ENCODE measurements at places on chromosomes 3 and 15.
A peak's percentile ranks its signal among the peaks of the same experiment; 100 is the strongest.

- no peak for DNase-seq
Observed at GRCh38 chr15:100115066-100115710, 226.6 kb downstream of the ADAMTS17 start.

- no peak for DNase-seq
Observed at GRCh38 chr3:176937541-176937940, 259.7 kb downstream of the TBL1XR1 start.

- DNase-seq, result no peak
Observed at GRCh38 chr3:106826791-106827311, 550.4 kb upstream of the CCDC54 start.

DNA sequence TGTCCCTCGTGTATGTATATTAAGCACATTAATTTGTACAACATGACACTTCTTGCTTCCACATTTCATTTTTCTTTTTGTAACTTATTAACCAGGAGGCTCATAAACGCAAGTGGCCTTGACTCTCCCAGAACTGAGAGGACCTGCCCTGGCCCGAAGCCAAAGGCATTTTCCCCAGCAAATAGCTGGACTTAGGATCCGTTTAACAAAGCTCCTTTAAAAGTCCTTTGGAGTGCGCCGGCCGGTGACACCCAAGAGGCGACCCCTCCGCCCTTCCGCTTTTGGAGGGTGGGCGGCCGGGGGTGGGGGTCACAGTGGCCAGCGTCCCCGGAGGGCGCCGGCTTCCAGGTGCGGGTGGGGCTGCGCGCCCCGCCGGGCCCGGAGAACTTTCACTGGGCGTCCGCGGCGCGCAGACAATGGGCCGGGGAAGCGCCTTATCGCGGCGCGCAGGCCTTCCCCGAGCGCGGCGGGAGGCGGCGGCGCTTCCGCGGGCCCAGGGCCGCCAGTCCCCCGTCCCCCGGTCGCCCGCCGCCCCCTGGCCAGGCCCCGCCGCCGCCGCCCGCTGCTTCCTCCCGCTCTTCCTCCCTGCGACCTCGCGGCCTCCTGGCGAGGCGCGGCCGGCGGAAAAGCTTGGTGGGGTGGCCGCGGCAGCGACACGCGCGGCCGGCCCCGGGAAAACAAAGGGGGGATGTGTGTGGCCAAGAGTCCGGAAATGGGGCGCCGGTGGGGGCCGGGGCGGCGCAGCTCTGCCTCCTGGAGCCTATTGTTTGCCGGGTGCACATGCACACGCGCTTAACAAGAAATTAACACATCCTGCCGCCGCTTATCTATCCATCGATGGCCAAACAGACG, 613.4 kb downstream of the MCTP2 start:
- peak; percentile 54 for DNase-seq

DNA sequence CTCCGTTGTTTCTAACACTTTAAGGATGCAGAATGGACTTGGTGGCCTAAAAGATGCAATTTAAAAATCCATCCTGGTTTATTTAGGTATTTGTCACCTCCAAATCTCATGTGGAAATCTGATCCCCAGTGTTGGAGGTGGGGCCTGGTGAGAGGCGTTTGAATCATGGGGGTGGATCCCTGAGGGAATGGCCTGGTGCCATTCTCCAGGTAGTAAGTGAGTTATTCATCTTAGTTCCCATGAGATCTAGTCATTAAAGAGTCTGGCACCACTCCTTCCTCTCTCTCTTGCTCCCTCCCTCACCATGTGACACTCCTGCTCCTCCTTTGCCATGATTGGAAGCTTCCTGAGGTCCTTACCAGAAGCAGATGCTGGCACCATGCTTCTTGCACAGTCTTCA, 339.1 kb downstream of the NTRK3 start:
- no peak for DNase-seq

DNA sequence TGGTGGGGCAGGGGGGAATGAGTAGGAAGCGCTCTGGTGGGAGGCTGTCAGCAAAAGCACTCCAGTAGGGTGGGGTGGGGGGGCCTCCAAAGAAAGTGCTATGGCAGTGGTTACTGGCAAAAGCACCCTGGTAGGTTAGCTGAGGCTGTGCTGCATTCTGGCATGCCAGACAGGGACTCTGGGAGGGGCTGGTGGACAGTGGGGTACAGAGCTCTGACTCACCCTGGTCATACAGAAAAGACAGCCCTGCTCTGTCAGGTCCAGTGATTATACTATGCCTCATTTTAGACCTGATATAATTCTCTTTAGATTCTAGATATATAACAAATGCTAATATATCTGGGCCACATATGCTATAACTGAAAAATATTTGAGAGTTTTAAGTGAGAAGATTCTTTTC, 82.8 kb upstream of the CPNE4 start:
- no peak for DNase-seq

GRCh38 chr15:31217067-31217466, 109.6 kb upstream of the KLF13 start:
- DNase-seq, result no peak

DNA sequence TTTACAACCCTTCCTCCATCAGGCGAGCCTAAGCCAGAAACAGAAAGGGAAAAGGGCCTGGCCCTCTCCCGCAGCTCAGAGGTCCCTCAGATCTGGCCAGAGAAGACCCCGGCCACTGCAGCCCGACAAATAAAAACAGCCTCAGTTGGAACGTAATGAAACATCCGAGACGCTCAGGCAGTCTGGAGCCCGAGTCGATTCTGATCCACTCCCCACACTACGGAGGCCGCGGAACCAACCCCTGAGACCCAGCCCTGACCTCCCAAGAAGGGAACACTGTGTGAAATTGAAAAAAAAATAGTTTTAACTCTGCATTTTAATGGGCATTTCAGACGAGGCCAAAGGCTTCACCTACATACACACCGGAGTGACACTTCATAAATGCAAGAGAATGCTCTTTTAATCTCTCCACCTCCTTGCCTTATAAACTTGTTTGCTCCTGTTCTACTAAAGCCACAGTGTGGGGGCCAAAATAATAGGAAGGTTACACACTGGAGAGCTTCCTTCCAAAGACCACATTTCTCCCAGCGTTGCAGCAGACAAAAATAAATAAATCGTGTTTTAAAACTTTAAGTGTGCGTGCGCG, 3.7 kb downstream of the MEIS2 start:
- DNase-seq, result no peak

DNA sequence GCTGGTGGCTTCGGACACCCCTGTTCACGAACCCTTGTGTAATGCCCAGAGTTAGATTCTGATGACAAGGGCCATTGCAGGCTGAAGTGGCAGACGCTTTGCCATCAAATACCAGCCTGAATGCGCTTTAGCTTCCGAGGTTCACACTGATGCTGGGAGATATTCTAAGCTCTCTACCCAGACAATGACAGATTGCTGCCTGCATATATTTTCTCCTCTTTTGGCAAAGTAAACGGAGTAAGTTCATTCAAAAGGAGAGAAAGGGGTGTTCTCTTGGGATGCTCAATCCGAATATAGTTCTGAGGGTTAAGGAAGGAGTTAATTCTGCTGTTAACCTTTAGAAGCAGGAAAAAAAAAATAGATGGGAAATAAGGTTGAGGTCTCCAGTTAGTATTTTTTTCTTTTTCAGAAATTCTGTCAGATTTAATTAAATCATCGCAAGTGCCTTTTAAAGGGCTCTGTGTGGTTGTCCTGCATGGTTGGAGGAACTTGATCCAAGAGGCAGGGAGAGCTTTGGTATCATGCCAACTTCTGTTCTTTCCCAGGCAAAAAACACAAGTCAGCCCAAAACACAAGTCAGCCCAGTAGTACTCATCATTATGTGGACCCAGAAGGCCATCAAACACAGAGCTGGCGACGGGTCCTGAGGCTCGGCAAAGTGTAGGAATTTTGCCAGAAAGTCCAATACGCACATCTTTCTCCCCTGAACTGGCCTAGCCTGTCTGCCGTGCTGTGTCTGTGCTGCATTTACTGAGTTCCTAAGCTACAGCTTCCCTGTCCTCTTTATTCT, 70.9 kb upstream of the ST8SIA2 start:
- no peak for DNase-seq

DNA sequence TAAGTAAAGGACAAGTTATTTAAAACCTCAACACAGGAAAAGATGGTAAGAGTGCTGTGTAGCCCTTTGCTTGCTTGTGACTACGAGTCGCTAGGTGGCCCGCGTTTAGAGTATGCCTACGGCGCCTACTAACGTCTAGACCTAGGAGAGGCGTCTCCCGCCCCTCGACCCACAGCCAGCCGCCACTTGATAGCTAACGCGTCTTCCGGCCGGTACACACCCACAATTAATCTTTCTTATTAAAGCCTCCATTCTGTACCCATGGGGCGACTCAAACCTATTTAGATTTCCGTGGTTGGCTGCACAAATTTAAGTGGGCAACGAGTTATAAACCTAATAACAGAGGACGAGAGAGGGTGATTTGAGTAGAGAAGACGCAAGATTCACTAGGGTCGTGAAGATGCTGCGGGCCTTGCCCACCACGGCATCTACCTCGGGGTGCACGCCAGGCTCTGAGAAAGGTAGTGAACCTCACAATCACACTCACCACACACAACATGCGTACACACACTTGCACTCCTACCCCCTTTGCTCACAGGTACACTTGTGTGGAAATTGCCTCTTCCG, 12.0 kb downstream of the SOX2 start:
- DNase-seq, result no peak

- DNase-seq, result no peak
Observed at GRCh38 chr15:69407719-69408400, 6.3 kb upstream of the KIF23 start.

- no peak for DNase-seq
Observed at GRCh38 chr15:45785897-45786296, 151.1 kb downstream of the SQOR start.

DNA sequence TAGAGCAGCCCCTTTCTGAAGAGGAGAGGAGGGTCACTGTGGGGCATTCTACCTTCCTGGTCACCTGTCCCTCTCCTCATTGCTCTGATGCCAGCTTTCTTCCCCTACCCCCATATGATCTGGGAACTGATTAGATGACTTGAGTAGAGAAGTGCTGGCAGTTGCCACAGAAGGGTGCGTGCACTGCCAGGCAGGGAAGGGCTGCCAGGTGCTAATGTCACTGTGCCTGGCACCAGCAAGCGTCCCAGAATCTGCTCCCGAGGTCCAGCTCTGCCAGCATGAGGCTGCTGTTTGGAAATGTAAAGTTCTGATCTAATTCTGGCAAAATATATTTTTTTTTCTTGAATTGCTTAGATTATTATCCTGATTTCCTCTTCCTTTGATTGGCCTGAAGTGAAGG, 52.8 kb downstream of the PPM1L start:
- DNase-seq, result no peak

- DNase-seq, result peak; percentile 83
Observed at GRCh38 chr15:52790169-52790708, at the start of gene ONECUT1. Gene ONECUT1, minus strand, starts transcription at chr15:52790336. Its CDS starts 452 bp downstream, at chr15:52789884.

GRCh38 chr3:29805757-29806156, 524.9 kb downstream of the RBMS3 start:
- no peak for DNase-seq

GRCh38 chr15:68441045-68441743, 9.2 kb upstream of the ITGA11 start:
- no peak for DNase-seq

GRCh38 chr3:54536450-54536849, 391.4 kb downstream of the LRTM1 start:
- DNase-seq, result no peak

- no peak for DNase-seq
Observed at GRCh38 chr3:44468572-44469520, 8.6 kb downstream of the ZNF445 start.

GRCh38 chr15:26630857-26631256, 142.0 kb downstream of the GABRB3 start:
- no peak for DNase-seq

- no peak for DNase-seq
Observed at GRCh38 chr15:100727291-100727851, 125.0 kb downstream of the ASB7 start.

GRCh38 chr3:32146746-32147211, 40.4 kb downstream of the GPD1L start:
- no peak for DNase-seq

GRCh38 chr15:31605467-31605931, 278.9 kb downstream of the KLF13 start:
- no peak for DNase-seq

GRCh38 chr3:136105044-136105443, 91.1 kb downstream of the MSL2 start:
- DNase-seq, result no peak

DNA sequence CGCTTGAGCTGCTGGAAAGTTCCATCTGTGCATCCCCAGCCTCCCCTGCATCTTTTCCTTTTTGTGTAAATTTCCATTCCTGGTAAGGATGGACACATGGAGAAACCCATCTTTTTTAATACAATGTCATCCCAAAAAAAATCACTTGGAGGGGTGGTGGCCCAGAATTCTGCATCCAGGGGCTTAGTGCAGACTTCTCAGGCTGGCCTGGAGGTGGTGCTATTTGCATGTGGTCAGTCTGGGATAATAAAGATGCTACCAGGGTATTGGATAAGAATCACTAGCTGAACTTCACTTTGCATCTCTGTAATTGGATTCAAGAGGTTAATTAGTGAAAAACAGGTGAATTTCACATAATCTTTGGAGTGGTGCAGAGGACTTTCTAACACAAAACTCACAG, 1.8 kb upstream of the ZSCAN2 start:
- peak; percentile 73 for DNase-seq

GRCh38 chr3:133453383-133453782, 53.5 kb downstream of the BFSP2 start:
- no peak for DNase-seq

DNA sequence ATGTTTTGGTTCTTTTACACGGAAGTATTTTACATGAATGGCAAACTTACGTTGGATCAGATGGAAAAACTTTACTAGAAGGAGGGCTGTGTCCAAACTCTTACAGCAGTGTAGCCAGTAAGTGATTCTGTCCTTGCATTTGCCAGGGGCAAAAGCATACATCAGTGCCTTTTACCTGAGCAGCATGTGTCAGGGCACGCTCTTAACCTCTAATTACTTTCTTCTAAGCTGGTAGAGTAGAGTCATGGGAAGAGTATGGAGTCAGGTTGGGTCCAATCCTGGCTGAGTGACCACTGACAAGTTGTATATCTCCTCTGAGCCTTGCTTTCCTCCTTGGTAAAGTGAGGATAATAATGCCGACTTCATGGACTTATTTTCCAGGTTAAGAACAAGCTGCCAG, 47.1 kb downstream of the RYR3 start:
- no peak for DNase-seq

GRCh38 chr15:23823508-23823907, 136.4 kb upstream of the NDN start:
- peak; percentile 6 for DNase-seq

DNA sequence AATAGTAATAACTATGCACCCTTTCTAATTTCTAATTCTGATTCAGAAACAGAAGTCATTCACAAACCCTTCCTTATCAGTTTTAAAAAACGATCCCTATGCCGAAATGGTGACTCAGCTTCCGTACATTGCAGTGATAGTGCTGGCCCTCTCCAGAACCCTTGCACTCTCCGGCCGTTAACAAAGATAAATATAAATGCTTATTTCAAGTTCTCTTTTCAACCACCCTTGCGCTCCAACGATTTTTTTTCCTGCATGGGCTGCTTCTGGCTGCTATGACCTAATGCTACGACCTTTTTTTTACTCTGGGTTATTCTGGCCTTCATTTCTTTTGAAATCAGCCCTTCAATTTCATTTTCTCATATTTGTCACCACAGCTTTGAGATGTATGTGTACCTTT, 646.2 kb downstream of the NTRK3 start:
- no peak for DNase-seq

GRCh38 chr3:10160346-10160745, 4.4 kb upstream of the IRAK2 start:
- no peak for DNase-seq
